Aorta (tissue), 5 donors: ENCODE measurements at places on chromosomes 16 and 17. TPM values are rescaled to one million over a fixed set of nuclear protein-coding genes. Genes with fewer than 3 reads are reported as not detected.
A peak's percentile ranks its signal among the peaks of the same experiment; 100 is the strongest.

LRRC46 gene
- 0.51 TPM for total RNA-seq

GRCh38 chr17:31596382-31597323, 205.2 kb downstream of the RAB11FIP4 start:
- no peaks in the 10 kb centered on the region for H3K27me3 ChIP-seq
- no peaks in the 10 kb centered on the region for H3K4me1 ChIP-seq
- peak; percentile 97 for DNase-seq
- no peak overlapping the region for H3K4me3 ChIP-seq
- peak overlapping the region; percentile 70 for H3K27ac ChIP-seq

- no peaks in the 10 kb centered on the region for H3K27me3 ChIP-seq
- H3K36me3 ChIP-seq = no peaks in the 10 kb centered on the region
- H3K4me1 ChIP-seq = no peaks in the 10 kb centered on the region
- H3K27ac ChIP-seq = no peak overlapping the region
- no peak overlapping the region for H3K4me3 ChIP-seq
These were observed 70.2 kb upstream of the GNAO1 start for GRCh38 chr16:56121156-56121500.

TPSG1 gene
- 0.81 TPM for total RNA-seq

- no peaks in the 10 kb centered on the region for H3K27me3 ChIP-seq
- H3K4me3 ChIP-seq = no peak overlapping the region
- no peaks in the 10 kb centered on the region for H3K36me3 ChIP-seq
These were observed 5.0 kb downstream of the GCGR start for GRCh38 chr17:81808778-81809555.

TOM1L1 gene
- total RNA-seq = 38.2 TPM

CCT6B gene
- 2.4 TPM for total RNA-seq

HCRT gene
- total RNA-seq = not detected

GRCh38 chr16:57144027-57144426, 41.8 kb downstream of the PSME3IP1 start:
- H3K36me3 ChIP-seq = no peaks in the 10 kb centered on the region
- no peaks in the 10 kb centered on the region for H3K4me1 ChIP-seq
- H3K27ac ChIP-seq = no peak overlapping the region
- no peak overlapping the region for H3K4me3 ChIP-seq
- DNase-seq = no peak

DNA sequence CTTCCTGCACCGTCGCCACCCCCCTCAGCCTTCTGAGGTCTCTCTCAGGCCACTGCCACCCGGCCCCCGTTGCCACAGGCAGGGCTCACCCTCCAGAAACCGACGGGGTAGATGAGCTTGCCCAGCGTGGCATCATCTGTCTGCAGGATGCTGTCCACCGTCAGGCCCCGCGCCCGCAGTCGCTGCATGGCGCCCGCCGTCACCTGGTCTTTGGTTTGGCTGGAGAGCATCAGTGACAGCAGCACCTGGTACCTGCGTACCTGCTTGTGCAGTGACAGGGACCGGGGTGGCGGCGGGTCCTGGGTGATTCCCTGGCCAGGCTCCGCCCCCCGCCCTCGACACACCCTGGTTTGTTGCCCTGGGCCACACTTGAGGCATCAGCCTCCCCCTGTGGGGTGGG, 3.1 kb downstream of the NTHL1 start:
- no peaks in the 10 kb centered on the region for H3K36me3 ChIP-seq
- H3K27ac ChIP-seq = no peak overlapping the region
- H3K4me1 ChIP-seq = no peaks in the 10 kb centered on the region
- H3K4me3 ChIP-seq = no peak overlapping the region
- no peaks in the 10 kb centered on the region for H3K27me3 ChIP-seq
- DNase-seq = no peak

GRCh38 chr16:1982013-1982433, 754 bp upstream of the NOXO1 start:
- H3K4me3 ChIP-seq = no peak overlapping the region
- H3K4me1 ChIP-seq = peaks cover 1% of the 10 kb centered on the region
- DNase-seq = no peak
- H3K27ac ChIP-seq = no peak overlapping the region
- H3K27me3 ChIP-seq = peaks cover 2% of the 10 kb centered on the region
- no peaks in the 10 kb centered on the region for H3K36me3 ChIP-seq

WIPI1 gene
- total RNA-seq = 53.1 TPM

GRCh38 chr17:66836063-66837005, 1.4 kb downstream of the CACNG5 start:
- H3K4me1 ChIP-seq = no peaks in the 10 kb centered on the region

- no peak overlapping the region for H3K4me3 ChIP-seq
- H3K27me3 ChIP-seq = no peaks in the 10 kb centered on the region
- H3K4me1 ChIP-seq = no peaks in the 10 kb centered on the region
- H3K27ac ChIP-seq = no peak overlapping the region
These were observed 343.0 kb upstream of the CDH5 start for GRCh38 chr16:66023481-66023880.

GRCh38 chr17:47741109-47741792, 8.2 kb downstream of the TBX21 start:
- no peak overlapping the region for H3K27ac ChIP-seq
- H3K4me3 ChIP-seq = no peak overlapping the region
- H3K36me3 ChIP-seq = no peaks in the 10 kb centered on the region
- H3K4me1 ChIP-seq = no peaks in the 10 kb centered on the region

- H3K27me3 ChIP-seq = no peaks in the 10 kb centered on the region
- no peak overlapping the region for H3K27ac ChIP-seq
- H3K4me1 ChIP-seq = no peaks in the 10 kb centered on the region
These were observed 13.0 kb downstream of the AIPL1 start for GRCh38 chr17:6421700-6422604.

GRCh38 chr16:24988593-24989338, 26.4 kb downstream of the ARHGAP17 start:
- DNase-seq = no peak
- H3K27ac ChIP-seq = peak overlapping the region; percentile 29
- no peaks in the 10 kb centered on the region for H3K27me3 ChIP-seq
- peaks cover 23% of the 10 kb centered on the region for H3K4me1 ChIP-seq
- no peak overlapping the region for H3K4me3 ChIP-seq
- no peaks in the 10 kb centered on the region for H3K36me3 ChIP-seq

GRCh38 chr17:17403065-17403464, 73.7 kb upstream of the MED9 start:
- DNase-seq = no peak
- H3K4me3 ChIP-seq = no peak overlapping the region
- no peaks in the 10 kb centered on the region for H3K36me3 ChIP-seq
- no peaks in the 10 kb centered on the region for H3K4me1 ChIP-seq
- no peaks in the 10 kb centered on the region for H3K27me3 ChIP-seq

DNA sequence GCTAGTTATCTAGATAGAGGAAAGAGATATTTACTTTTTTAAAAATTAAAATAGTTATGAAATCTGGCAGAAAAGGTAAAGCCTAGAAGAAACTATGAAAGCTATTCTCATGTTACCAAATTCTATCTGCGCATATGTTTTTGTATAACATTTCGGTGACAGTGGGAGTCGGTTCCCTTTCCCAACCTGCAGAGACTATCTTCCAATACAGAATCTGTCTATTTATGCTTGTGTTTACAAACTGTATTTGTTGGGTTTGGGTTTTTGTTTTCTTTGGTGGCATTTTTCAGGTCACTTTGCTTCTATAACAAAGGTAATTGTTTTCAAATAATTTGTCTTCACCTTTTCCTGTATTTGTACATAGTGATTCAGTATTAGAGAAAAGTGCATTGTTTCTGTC, 69.8 kb downstream of the YPEL2 start:
- H3K27me3 ChIP-seq = no peaks in the 10 kb centered on the region
- no peak overlapping the region for H3K27ac ChIP-seq
- peaks cover 9% of the 10 kb centered on the region for H3K36me3 ChIP-seq
- no peak overlapping the region for H3K4me3 ChIP-seq
- DNase-seq = no peak

GRCh38 chr17:82804442-82805191, 35.2 kb downstream of the ZNF750 start:
- peak; percentile 80 for DNase-seq
- no peak overlapping the region for H3K4me3 ChIP-seq
- no peaks in the 10 kb centered on the region for H3K27me3 ChIP-seq
- H3K27ac ChIP-seq = no peak overlapping the region
- H3K4me1 ChIP-seq = no peaks in the 10 kb centered on the region

AHSP gene
- total RNA-seq = 4.7 TPM

PPM1E gene
- 0.06 TPM for total RNA-seq

ADCY9 gene
- total RNA-seq = 30.6 TPM
